ENCODE measurements at places on chromosomes 12 and 14.

GRCh38 chr12:129561304-129561703, 342.5 kb downstream of the TMEM132D start:
- no peak for DNase-seq

GRCh38 chr12:6667559-6668210, 4.8 kb upstream of the ING4 start:
- DNase-seq, result no peak

DNA sequence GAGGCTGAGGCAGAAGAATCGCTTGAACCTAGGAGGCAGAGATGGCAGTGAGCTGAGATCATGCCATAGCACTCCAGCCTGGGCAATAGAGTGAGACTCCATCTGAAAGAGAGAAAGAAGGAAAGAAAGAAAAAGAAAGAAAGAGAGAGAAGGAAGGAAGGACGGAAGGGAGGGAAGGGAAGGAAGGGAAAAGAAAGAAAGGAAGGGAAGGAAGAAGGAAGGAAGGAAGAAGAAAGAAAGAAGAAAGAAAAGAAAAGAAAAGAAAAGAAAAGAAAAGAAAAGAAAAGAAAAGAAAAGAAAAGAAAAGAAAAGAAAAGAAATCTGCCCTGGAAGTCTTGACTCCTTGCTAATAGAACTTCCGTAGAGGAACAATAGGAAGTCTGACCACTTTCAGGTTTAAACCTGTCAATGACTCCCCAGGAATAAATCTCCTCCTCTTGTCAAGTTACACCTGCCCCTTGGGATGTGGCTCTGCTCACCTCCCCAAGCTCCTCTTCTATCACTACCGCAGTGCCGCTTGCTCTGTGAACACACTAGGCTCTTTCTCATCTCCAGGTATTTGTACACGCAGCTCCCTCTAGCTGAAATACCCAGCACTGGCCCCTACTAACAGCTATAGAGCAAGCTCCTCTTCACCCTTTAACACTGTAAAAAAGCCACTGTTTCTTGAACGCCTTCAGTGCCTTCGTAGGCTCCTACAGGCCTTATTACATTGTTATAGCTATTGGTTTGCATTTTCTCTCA, 773.1 kb upstream of the TBX3 start:
- DNase-seq, result no peak

DNA sequence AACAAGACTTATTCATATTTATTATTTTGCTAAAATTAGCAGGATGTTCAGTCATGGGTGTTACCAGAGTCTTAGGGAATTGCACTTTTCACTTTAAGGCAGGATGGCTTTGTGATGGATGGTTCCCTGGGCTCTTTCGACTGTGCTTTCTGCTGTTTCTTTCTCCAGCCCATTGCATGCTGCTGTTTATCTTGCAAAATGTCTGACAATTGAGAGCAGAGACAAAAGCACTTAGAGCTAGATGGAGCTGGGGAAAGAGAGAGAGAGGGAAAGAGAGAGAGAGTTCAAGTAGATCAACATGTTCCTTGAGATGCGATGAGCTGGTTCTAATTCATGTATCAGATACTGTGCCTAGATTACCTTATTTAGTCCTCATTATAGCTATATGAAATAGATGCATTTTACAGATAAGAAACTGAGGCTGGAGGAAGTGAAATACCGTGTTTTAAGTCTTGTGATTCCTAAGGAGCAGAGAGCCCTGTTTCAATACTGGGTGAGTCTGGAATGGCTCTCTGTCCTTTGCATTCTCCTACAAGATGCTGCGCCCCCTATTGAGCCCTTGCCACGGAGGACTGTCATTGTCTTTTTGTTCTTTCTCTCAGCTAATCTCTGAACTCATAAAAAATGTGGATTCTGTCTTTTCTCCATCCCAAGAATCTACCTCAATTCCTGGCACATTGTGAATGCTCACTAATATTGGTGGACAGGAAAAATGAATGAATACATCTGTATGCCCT, 227.9 kb downstream of the ALG10B start:
- DNase-seq, result no peak

- no peak for DNase-seq
Measured at GRCh38 chr14:45181806-45182205, 46.1 kb downstream of the FANCM start.

GRCh38 chr14:77498120-77498979, at the start of gene ISM2:
Gene ISM2 (minus strand): TSS chr14:77498816. CDS start chr14:77498793, 23 bp downstream.
- no peak for DNase-seq

- no peak for DNase-seq
Measured at GRCh38 chr14:65170318-65170717, 68.0 kb upstream of the MAX start.

DNA sequence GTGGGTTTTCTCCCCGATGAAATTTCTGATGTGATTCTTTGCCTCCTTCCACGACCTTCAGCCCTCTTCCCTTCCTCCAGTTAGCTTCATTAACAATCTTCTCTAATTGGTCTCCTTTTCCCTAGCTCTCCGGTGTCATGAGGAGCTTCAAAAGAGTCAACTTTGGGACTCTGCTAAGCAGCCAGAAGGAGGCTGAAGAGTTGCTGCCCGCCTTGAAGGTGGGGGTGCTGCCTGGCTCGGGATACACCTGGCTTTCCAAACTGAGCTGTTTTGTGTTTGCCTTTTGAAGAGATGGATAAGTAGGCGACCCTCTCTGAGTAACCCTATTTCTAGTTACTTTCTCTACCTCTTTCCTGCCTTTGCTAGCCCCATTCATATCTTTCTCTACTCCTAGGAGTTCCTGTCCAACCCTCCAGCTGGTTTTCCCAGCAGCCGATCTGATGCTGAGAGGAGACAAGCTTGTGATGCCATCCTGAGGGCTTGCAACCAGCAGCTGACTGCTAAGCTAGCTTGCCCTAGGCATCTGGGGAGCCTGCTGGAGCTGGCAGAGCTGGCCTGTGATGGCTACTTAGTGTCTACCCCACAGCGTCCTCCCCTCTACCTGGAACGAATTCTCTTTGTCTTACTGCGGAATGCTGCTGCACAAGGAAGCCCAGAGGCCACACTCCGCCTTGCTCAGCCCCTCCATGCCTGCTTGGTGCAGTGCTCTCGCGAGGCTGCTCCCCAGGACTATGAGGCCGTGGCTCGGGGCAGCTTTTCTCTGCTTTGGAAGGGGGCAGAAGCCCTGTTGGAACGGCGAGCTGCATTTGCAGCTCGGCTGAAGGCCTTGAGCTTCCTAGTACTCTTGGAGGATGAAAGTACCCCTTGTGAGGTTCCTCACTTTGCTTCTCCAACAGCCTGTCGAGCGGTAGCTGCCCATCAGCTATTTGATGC, 797 bp downstream of the ESPL1 start:
- no peak for DNase-seq

- no peak for DNase-seq
Measured at GRCh38 chr14:54784060-54784459, 118.6 kb downstream of the GCH1 start.

Data from glomerular endothelial cell (primary cell).